ENCODE measurements at places on chromosomes 11 and 22. TPM values are rescaled to one million over a fixed set of nuclear protein-coding genes. Genes with fewer than 3 reads are reported as not detected.

The IGLL5 gene
- not detected for total RNA-seq

The TMEM45B gene
- total RNA-seq: not detected

The APOL6 gene
- 51.3 TPM for total RNA-seq

The F2 gene
- not detected for total RNA-seq

The PTPRCAP gene
- total RNA-seq: 1.0 TPM

The PIH1D2 gene
- 3.4 TPM for total RNA-seq

The CHADL gene
- under 0.01 TPM for total RNA-seq

The MMP11 gene
- total RNA-seq: 1.2 TPM

The OR5A1 gene
- not detected for total RNA-seq

The AMOTL1 gene
- total RNA-seq: 11.4 TPM

The LARGE2 gene
- not detected for total RNA-seq

The IGSF22 gene
- under 0.01 TPM for total RNA-seq

The DKK3 gene
- 11.0 TPM for total RNA-seq

The NCAM1 gene
- 0.69 TPM for total RNA-seq

The DLG2 gene
- 0.93 TPM for total RNA-seq

The GRIA4 gene
- not detected for total RNA-seq

The NLRP14 gene
- total RNA-seq: 0.34 TPM

The TMEM151A gene
- total RNA-seq: under 0.01 TPM

The MAP6 gene
- total RNA-seq: 0.34 TPM

The ANKK1 gene
- total RNA-seq: not detected

The ALDH3B2 gene
- not detected for total RNA-seq

The KCNK4 gene
- total RNA-seq: not detected

The BACE1 gene
- total RNA-seq: 16.5 TPM

The MS4A3 gene
- total RNA-seq: not detected

The ANO1 gene
- not detected for total RNA-seq

The POU2AF1 gene
- total RNA-seq: under 0.01 TPM

The CELSR1 gene
- 14.0 TPM for total RNA-seq

The ANO5 gene
- total RNA-seq: 11.6 TPM

The DUSP8 gene
- total RNA-seq: 0.73 TPM

The RASSF10 gene
- under 0.01 TPM for total RNA-seq

The PGM2L1 gene
- 4.1 TPM for total RNA-seq

The NRIP3 gene
- total RNA-seq: 13.7 TPM

The OR6T1 gene
- total RNA-seq: not detected

The GRK3 gene
- total RNA-seq: 4.3 TPM

The A4GALT gene
- not detected for total RNA-seq

The CCDC15 gene
- total RNA-seq: 3.7 TPM

The CABP4 gene
- total RNA-seq: not detected

The CRYBB2 gene
- total RNA-seq: not detected

The LUZP2 gene
- total RNA-seq: not detected

The HSCB gene
- total RNA-seq: 8.9 TPM

The TIMM10 gene
- total RNA-seq: 19.6 TPM

The ZDHHC13 gene
- total RNA-seq: 22.0 TPM

The MS4A1 gene
- total RNA-seq: not detected

The TXNRD2 gene
- 21.6 TPM for total RNA-seq

The CHKB gene
- total RNA-seq: 41.3 TPM

The LRRC56 gene
- 1.4 TPM for total RNA-seq

The SERPING1 gene
- total RNA-seq: 4.7 TPM

The NUP98 gene
- 149 TPM for total RNA-seq

The HSPB2 gene
- 0.31 TPM for total RNA-seq

The DCPS gene
- 39.6 TPM for total RNA-seq

The LRRC74B gene
- total RNA-seq: under 0.01 TPM

The CHRDL2 gene
- total RNA-seq: not detected

The NTM gene
- 27.0 TPM for total RNA-seq

The OR9I1 gene
- not detected for total RNA-seq

The P2RX6 gene
- 7.1 TPM for total RNA-seq

The PHLDA2 gene
- total RNA-seq: 20.0 TPM

The NAV2 gene
- 33.9 TPM for total RNA-seq

The PRG3 gene
- total RNA-seq: not detected
